ENCODE measurements at places on chromosomes 13 and 19.

GRCh38 chr13:50450279-50450678 lies 393.2 kb downstream of the DLEU7 start:
- DNase-seq = no peak

GRCh38 chr13:28983641-28984040 lies 163.5 kb downstream of the MTUS2 start:
- DNase-seq = no peak

DNA sequence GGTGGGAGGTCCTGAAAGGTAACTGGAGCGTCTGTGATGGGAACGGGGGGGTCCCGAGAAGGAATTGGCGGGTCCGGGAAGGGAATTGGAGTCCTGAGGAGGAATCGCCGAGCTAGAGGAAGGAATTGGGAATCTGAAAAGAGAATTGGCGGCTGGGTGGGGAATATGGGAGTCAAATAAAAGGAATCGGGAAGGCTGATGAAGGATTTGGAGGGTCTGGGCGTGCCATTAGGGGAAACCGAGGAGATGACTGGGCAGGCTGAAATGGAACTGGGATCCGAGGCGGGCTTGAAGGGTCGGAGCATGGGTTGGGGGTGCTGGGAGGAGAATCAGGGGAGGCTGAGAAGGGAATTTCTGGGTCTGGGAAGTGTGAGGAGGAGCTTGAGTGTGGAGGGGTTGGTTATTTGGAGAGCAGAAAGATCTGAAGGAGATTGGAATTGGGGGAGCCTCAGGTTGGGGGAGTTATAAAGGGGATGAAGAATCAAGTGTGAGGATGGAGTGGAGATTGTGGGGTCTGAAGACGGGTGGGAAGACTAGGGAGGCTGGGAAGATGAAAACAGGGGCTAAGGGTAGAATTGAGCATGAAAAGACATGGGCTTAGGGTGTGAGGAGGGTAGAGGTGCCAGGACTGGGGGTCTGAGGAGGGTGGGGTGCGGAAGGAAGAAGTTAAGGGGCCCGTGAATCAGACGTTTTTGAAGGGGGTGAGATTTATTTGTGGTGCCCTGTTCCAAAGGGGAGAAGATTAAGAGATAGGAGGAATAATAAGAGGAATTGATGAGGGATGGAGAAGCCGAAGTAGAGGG lies 718 bp downstream of the ACTN4 start:
- no peak for DNase-seq

DNA sequence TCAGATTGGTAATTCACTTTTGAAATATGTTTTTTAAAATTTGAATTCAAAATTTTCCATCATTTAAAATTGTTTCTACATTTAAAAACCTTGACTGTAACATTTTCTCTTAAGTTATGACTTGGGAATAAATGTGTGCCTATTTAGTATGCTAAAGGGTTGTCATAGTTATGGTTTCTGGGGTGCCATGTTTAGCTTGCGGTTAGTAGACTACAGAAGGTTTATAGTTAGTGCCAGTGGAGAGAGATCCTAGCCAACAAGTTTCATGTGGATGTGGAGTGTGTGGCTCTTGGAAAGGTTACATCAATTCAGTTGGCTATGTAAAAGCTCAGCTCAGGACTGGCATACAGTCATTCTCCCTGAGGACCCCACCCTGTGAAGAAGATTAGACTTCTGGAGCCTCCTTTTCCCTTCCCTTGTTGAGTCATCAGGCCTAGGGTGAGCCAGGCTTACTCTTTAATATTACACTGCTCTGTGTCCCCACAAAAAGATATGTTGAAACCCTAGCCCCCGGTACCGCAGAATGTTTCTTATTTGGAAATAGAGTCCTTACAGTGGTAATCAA lies 20.4 kb downstream of the LMO7 start:
- DNase-seq = no peak
